ENCODE measurements at places on chromosomes 4 and X.
A peak's percentile ranks its signal among the peaks of the same experiment; 100 is the strongest.

DNA sequence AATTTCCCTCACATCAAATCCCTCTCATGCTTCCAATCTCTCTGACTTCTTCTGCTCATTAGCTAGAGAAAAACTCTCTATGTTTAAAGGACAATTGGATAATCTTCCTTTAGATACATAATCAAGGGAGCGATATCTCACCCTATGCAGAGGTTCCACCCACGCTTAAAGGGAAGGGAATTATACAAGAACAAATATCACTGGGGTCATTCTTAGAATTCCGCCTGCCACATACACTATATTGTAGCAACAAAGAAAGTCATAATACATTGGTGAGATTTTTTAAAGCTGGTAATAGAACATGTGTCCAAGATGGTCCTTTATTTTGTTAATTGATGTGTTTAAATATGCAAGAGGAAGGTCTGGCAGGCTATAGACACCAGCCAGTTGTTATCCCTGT is 31.5 kb downstream of the NKX6-1 start:
- no peak for DNase-seq

- no peak for DNase-seq
Measured at GRCh38 chr4:94961420-94961819, 203.7 kb downstream of the BMPR1B start.

DNA sequence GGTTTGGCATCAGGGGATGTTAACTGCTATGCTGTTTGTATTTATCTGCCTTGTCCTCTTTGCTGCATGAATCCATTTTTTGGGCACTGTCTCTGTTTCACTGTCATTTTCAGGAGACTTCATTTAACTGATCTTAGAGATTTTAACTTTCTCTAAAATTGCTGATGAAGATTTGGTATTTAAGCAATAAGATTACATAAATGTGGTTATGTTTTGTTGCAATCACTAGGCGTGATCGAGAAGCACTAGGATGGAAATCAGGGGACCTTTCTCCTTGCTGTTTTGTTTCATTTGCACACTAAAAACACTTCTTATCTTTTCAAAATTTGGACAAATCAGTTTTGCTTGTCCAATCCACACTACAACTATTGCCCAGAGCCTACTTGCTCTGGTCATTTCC is 15.4 kb downstream of the CXCL2 start:
- DNase-seq = no peak

DNA sequence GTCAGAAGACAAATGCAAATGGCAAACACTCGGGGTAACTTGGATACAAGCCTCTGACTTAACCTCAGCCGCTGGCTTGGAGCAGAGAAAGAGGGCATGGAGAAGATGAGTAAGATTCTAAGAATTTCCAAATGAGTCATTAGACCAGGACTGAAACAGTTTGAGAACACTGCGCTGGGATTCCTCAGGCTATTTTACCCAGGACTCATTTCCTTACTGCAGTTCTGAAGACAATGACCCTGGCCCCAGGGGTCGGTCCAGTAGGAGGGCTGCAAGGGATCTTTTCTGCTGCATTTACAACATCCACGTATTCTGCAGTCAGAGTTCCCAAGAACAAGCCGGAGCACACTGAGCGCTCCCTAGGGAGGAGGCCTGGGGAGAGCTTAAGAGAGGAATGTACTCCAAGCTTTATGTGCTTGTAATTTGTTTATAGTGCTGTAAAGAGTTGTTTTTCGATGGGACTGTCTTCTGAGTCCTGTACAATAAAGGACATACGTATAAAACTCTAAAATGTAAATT is 27.3 kb upstream of the SORBS2 start:
- DNase-seq = no peak

- no peak for DNase-seq
Measured at GRCh38 chr4:110371016-110371770, 104.8 kb upstream of the ENPEP start.

- no peak for DNase-seq
Measured at GRCh38 chr4:26288355-26288909, 32.4 kb upstream of the RBPJ start.

DNA sequence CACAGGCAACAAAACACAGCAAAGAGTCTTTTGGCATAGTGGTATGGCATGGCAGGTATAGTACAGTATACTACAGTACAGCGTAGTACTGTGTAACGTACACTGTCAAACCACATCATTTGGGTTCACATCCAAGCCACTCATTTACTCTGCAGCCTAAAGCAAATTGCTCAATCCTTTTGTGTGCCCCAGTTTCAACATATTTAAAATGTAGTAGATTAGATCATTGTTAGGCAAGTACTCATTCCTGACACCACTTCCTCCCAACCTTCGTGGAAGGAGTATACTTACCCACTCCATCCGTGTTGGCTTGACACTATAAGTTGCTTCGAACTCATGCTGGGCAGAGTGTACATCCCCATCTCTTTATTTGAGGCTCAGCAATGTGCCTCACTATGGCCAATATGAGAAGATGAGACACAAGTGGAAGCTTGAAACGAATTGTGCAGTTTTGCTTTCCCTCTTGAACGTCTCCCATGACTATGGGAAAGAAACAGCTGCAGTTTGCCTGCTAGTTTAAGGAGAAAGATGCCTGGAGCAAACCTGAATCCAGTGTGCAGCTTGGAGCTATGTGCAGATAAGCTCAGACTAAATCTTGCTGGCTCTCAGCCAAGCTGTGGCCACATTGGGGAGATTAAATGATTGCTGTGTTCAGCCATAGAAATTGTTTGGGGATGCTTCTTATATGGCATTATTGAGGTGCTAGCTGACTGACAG is 85.7 kb upstream of the TBL1X start:
- no peak for DNase-seq

GRCh38 chr4:8192748-8193738 is 6.0 kb upstream of the SH3TC1 start:
- DNase-seq = no peak

DNA sequence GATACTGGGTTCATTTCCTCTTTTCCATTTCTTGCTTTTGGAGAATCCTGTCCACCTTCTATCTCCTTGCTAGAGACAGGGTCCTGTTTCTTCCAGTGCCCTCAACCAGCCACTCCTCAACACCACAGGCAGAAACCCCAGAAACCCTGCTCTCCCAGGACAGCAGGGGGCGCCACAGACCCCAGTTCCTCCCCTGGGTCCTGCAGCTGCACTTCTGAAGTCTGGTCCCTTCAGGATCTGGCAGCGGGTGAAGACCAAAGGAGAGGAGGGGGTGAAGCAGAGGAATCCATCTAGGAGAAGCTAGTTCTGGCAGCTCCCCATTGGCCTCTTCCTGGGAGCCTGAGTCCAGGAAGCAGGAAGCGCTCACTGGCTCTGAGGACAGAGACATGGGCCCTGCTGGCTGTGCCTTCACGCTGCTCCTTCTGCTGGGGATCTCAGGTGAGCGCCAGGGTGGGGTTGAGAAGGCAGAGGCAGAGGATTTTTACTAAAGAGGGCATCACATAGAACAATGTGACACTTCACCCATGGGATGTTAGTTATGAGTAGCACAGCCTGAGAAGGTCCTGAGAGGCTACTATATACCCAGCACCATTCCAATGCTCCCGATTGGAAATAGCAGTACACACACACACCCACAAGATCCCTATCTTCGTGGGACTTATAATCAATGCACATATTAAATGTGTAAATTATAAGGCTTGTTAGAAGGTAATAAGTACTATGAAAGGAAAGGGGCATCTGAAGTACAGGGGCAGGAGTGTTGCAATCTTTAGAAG is at the start of gene PRSS48:
TSS of gene PRSS48 (plus strand) at position 375 of the 776 bp plus-strand sequence. CDS start at position 387, 12 bp downstream.
- no peak for DNase-seq

- no peak for DNase-seq
Measured at GRCh38 chrX:18406531-18407266, 18.7 kb upstream of the CDKL5 start.

DNA sequence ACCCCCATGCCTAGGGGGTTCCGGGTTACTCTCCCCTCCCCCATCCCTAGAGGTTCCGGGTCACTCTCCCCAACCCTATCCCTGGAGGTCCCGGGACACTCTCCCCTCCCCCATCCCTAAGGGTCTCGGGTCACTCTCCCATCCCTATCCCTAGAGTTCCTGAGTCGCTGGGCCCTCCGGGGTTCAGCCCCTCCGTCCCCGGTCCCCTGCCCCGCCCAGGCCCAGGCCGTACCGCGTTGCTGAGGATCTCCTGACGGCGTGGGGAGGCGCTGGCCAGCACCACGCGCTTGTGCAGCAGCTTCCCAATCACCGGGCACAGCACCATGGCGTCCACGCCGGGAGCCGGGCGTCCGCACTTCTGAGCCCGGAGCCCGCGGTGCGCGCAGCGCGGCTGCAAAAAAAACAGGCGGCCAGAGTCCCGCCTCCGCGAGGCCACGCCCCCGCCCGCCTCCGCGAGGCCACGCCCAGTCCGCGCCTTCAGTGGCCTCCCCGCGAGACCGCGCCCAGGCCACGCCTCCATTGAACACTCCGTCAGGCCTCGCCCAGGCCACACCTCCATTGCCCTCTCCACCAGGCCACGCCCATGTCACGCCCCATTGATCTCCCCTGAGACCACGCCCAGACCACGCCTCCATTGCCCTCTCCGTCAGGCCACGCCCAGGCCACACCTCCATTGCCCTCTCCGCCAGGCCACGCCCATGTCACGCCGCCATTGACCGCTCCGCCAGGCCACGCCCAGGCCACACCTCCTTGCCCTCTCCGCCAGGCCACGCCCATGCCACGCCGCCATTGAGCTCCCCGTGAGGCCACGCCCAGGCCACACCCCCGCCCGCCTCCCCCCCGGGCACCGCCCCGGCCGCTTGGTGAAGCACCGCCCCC is at the start of gene ASMTL:
TSS of gene ASMTL (minus strand) at position 394 of the 879 bp plus-strand sequence. CDS start at position 325, 69 bp downstream.
- peak; percentile 100 for DNase-seq

GRCh38 chr4:20681271-20681670 is 19.0 kb upstream of the PACRGL start:
- DNase-seq = no peak

- no peak for DNase-seq
Measured at GRCh38 chr4:4325321-4325720, 35.3 kb downstream of the ZBTB49 start.

DNA sequence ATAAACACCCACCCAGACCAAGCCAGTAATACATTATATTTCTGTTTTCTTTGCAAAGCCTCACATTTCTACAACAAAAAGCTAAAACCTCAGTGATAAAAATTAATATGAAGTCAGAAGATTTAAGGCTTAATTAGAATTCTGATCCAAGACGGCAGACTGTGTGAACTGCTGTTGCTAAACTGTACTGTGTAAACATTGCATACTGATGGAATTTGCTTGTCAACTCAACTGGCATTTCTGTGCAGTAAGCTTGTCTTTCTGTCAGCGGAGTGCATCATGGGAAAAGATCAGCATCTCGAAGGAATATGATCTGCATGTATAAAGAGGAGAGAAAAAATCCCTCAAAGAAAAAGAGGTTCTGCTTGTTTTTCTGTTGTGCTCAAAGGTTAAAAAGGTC is 69.4 kb upstream of the SPANXB1 start:
- DNase-seq = no peak

- no peak for DNase-seq
Measured at GRCh38 chrX:136196691-136197155, 49.4 kb downstream of the FHL1 start.

- no peak for DNase-seq
Measured at GRCh38 chrX:38891641-38892413, 90.6 kb downstream of the MID1IP1 start.

GRCh38 chr4:144649646-144650045 is 3.7 kb downstream of the HHIP start:
- DNase-seq = no peak

DNA sequence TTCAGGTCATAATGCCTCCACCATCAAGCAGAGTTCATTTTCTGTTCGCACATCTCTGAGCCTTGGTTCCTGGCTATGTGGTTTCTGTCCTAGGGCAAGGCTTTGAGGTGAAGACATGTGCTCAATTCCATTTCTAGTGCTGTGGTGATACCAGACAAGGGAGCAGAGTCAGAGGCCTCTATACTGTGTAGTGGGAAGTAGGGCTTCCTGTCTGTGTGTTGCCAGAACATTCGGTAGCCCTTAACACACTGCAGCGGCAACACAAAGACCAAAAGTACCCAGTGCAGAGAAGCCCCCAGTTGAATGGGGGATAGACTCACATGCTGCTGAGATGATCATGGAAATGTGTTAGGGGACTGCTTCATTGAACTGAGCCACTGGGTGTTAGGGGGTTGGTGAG is 56.4 kb downstream of the STARD8 start:
- DNase-seq = no peak

GRCh38 chr4:125243789-125244397 is 70.9 kb upstream of the FAT4 start:
- DNase-seq = no peak

DNA sequence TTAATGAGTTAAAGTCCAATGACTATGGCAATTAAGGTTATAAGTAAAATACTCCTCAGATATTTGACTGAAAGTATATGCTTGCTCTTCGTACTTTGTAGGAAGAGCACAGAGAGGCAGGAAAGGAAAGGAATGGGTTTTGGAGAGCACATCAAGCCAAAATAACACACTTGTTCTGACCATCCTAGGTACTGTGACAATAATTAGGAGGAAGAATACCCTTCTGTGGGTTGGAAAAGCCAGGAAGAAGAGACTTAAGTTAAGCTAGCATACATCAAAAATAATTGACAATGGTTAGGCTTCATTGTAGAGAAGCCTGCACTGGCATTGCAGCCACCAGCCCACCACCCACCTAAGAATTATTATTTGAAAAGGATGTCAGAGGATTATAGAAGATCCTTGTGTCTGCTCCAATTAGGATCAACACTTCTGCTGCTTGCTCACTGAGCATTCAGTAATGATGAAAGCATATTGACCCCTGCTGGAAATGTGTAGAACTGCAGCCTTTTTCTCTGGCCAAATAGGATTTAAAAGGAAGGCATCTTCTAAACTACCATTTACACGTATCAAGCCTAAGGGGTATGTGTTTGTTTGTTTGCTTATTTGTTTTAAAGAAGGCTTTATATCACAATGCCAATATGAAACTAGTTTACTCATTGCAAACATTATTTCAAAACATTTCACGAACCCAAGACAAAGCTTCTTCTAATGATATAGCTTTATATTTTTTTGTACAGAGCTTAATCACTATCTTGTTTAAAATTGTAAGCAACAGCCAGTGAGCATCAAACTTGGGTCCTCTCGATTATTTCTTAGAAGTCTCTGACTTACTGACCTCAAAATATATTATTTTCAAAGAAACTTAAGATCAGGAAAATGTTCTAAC is 286.2 kb upstream of the TET2 start:
- no peak for DNase-seq

GRCh38 chr4:25430630-25431029 is 53.6 kb downstream of the ANAPC4 start:
- no peak for DNase-seq

- no peak for DNase-seq
Measured at GRCh38 chr4:6991771-6992557, 51.2 kb upstream of the TADA2B start.

DNA sequence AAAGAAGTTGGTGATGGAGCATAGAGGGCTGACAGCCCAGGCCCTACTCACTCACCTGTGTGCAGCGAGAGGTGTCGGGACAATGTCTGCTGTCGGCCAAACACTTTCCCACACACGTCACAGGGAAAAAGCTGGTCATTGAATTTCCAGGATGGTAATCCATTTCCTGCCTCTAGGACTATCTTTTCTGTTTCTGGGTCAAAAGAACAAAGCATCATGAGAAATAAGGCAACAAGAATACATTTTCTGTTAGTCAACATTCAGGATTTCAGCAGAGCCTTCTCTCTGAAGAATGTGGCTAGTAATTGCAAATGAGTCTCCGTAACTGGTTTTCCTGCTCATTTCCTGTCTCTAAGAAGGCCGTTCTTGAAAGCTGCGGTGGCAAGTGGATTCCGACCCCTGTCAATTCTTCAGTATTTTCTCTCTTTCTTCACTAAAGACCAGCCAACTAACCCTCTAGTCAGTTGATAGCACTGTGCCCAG is 99.4 kb downstream of the C4orf51 start:
- DNase-seq = no peak
